Suppressor macrophage treated with lipopolysaccharide for 1 hour (primary cell): ENCODE measurements at places on chromosomes 1 and 21.

GRCh38 chr1:90132306-90132705, 137.4 kb downstream of the ZNF326 start:
- DNase-seq, result no peak

DNA sequence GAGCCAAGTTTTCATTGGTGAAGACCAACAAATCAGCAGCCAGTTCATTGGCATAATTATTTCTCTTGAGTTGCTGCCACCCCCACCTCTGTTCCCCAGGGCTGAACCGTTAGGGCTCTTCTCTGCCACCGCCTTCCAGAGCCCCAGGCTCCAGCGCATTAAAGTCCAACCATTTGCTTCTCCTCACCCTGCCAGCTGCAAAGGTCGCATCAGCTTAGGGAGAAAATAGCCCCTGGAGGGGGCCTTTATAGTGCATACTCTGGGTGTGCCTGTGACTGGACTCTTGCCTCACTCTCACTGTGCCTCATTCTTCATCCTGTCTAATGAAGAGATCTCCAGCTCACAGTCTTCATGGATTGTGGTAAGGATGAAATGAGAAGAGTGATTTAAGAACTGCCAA, 50.4 kb downstream of the KDM1A start:
- DNase-seq, result no peak

GRCh38 chr1:98661544-98662355, at the start of gene SNX7:
Gene SNX7, plus strand, starts transcription at chr1:98661721. Its CDS starts 11 bp downstream, at chr1:98661732.
- DNase-seq, result peak; percentile 36

DNA sequence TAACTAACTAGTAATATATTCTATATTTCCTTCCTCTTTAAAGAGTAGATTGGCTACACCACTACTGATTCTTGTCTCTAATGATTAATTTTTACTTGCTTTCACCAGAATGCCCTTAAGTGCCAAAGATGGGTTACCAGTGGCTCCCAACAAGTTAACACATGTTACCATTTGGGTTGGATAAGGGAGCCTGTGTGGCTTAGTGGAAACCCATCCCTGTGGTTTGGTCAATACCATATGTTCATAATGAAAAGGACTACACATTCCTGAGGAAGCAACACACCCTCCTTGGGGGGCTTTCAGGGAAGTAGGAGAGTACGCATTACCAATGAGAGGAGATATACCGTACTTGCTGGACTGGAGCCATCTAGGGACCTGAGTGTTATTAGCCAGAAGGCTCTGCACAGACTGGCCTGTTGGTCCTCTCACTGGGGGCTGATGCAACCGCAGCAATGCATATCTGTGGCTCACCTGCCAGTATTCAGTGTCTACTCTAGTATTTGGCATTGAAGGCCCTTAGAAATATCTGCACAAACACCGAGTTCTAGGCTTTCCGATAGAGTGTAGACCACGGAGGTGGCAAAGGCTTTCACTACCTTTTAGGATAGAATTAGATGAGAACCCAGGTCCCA, 29.3 kb upstream of the PLXNA2 start:
- no peak for DNase-seq

- peak; percentile 25 for DNase-seq
These were observed 16.6 kb downstream of the LDLRAP1 start for GRCh38 chr1:25560001-25560400.

- DNase-seq, result no peak
These were observed 636.5 kb downstream of the LMO4 start for GRCh38 chr1:87965193-87965592.

DNA sequence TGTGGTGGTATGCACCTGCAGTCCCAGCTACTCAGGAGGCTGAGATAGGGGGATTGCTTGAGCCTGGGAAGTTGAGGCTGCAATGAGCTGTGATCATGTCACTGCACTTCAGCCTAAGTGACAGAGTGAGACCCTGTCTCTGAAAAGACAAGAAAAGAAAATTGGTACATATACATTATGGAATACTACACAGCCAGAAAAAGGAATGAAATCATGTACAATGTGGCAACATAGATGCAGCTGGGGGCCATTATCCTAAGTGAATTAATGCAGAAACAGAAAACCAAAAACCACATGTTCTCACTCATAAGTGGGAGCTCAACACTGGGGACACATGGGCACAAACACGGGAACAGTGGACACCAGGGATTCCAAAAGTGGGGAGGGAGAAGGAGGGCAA, 7.1 kb upstream of the CFAP107 start:
- DNase-seq, result no peak

GRCh38 chr1:248894837-248895236, 11.2 kb upstream of the PGBD2 start:
- DNase-seq, result no peak

GRCh38 chr1:226990133-226990716, 50.1 kb downstream of the COQ8A start:
- DNase-seq, result peak; percentile 23

DNA sequence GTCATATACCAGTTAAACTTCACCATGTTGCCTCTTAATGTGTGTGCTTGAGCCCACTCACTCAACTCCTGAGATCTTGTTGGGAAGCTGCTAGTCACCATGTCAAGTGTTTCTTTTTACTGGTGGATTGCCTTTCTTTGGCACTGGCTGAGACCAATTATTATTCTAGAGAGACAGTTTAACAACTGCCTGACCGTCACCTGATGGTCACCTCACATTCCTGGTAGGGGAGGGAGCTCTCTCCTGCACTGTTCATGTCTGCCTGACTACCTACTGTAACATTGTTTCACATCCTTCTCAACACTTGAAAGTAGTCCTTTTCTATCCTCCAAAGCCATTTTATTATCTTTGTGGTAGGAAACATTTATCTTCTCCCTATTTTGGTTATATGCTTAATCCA, 172.3 kb downstream of the RWDD3 start:
- DNase-seq, result no peak

- DNase-seq, result no peak
These were observed 231.9 kb downstream of the PTPRU start for GRCh38 chr1:29467989-29468900.

DNA sequence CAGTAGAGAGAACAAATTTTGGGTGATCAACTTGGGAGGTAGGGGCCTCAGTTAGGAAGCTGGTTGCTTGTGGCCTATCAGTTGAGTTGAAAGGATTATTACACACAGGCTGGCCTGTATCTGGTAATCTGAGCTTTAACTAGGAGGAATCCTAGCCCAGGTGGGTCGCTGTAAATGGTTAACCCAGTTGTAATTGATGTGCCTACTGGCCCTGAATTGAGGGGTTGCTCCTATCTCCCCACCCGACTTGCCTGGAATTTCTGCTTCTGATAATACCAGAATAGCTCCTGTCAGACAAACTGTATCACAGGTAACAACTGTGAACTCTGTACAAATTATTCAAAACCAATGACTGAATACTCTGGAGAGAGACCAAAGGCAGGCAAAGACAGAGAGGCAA, 210.4 kb upstream of the RUNX1 start:
- DNase-seq, result no peak

DNA sequence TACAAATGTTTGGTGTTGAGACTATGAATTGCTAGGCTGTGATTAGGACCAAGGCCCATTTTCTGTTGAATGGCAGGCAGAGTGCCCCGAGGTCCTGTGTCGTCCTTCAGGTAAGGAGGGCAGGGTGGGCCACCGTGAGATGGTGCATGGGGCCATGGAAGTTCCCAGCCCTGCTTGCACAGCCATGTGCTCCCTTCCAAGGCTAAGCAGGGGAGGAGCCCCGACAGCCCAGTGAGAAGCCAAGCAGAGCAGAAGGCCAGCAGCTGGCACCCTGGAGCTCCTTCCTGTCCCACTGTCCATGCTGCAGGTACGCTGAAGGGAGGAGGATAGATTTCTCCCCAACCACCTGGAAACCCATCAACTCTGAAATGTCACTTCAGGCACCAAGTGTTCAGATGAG, 8.2 kb upstream of the NUAK2 start:
- no peak for DNase-seq

DNA sequence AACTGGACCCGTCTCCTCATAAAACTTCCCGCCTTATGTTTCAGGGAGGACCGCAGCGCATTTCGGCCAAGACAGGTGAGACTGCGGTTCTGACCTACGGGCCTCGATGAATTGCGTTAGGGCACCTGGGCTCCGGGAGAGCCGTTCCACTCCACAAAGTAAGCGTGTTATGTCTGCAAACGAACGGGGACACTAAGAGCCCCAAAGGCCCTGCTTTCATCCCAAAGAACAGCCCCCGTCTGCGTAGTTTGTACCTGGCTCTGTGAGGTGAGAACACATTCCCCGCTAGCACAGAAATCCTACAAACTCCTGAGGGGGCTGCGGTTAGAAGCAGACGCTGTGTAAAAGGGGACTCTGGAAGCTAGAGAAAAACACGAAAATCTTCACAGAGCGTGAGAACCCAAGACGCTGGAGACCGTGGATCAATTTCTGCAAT, 41.6 kb upstream of the PPIAL4F start:
- no peak for DNase-seq

GRCh38 chr21:35190201-35190701, 141.1 kb upstream of the RUNX1 start:
- no peak for DNase-seq

DNA sequence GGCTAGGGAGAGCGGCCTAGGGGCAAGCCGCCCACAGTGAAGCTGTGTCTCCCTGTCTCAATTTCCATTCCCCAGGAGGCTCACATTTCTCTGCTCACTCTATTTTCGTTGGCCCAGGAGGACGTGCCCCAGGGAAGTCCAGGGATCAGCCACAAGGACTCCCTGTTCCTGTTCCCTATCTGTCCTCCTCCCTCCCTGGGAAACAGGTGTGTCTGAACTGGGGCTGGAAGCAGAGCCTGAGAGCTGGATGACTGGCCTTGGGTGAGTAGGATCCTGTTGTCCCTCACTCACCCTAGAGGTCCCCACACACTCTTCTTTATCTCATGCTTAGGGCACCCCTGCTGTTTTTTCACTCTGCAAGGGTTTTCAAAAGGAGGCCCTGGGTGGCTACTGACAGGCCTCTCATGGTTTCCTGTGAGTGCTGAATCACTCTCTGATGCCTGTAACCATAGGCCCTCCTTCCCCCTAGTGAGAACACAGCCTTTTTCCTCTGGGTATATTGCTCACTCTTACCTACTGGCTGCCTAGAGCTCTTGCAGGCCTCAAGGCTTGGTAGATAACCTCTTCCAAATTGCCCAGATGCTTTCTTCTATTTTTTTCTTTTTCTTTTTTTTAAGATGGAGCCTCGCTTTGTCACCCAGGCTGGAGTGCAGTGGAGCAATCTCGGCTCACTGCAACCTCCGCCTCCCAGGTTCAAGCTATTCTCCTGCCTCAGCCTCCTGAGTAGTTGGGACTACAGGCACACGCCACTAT, 3.3 kb upstream of the UTP11 start:
- peak; percentile 59 for DNase-seq

DNA sequence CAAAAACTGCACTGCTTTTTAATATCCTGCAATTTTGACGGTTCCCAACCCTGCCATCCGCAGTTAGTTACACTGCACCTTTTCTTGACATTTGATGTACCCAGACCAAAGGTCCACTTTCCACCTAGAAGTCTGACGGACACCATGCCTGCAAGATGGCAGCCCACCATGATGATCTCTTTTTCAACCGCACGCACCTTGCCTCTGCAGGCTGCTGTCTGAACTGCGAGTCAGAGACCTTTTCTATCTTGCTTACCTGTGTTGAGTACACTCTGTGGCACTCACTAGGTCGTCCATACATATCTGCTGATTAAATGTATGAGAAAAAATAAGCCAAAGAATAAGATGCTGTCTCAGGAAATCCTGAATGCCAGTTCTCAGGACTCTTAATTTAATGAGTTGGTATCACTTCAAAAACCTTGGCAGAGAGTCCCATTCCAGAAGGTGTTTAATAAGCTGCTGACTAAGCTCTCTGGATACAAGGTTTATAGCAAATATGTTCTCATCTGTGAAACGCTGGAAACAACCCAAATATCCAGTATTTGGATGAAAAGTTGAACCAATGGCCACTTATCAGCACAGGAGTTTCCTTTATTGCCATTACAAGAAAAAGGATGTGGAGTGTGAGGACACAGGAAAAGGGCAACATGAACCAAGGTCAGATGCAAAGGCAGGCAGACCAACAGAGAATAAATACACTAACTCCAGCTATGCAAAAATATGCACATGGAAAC, 37.9 kb downstream of the GNG12 start:
- DNase-seq, result no peak

DNA sequence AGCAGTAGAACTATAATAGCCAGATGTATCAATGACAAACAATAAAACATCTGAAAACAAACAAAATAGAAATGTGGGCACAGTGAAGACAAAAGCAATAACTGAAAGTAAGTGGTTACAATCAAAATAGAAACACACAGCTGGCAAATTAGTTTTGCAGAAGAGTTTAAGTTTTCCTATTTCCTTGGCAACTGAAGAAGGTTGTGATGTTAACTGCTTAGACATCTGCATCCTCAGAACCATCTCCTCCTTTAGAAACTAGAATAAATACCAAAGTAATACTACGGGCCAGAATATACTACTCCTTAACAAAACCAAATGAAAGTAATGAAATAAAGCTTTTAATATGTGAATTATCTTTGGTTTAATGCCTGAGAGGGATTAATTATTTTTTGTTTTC, 605.5 kb downstream of the LTN1 start:
- DNase-seq, result no peak

DNA sequence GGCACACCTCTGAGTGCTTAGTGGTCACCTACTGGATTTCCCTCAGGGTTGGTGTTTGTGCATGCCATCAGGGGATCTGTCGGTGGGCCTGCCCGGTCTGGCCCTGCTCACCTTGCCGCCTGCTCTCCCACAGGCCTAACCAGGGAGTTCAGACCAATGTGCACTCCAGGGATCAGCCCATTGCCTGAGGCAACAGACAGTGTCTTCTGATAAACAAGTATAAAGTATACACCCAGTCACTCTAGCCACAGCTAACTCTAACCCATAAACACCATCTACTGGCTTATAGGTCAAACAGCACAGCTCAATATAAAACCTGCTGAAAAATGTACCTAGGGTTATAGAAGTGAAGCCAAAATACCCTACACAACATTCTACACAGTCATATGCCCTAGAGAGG, 1300.0 kb downstream of the PLA2G4A start:
- no peak for DNase-seq

- no peak for DNase-seq
These were observed 71.9 kb downstream of the SCCPDH start for GRCh38 chr1:246795906-246796694.

- DNase-seq, result no peak
These were observed 36.8 kb downstream of the CLCA1 start for GRCh38 chr1:86505564-86505902.

GRCh38 chr1:67629370-67630075, 55.5 kb upstream of the GADD45A start:
- no peak for DNase-seq

- DNase-seq, result no peak
These were observed 21.7 kb upstream of the LAMC2 start for GRCh38 chr1:183164340-183164739.

DNA sequence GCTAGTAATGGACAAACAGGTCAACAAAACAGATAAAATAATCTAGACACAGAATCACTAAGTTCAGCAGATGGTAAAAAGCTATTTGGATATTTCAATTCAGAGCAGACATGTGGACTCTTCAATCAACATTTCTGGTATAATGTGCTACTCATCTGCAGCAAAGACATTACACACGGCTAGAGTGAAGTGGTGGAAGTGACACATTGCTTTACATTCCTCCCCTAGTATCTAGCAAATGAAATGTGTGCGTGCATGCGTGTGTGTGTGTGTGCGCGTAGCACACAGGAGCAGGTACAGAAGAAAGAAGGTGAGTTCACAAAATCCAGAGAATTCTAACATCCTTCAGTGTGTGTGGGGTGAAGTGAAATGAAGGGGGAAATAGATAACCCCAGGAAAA, 8.3 kb downstream of the AHCTF1 start:
- DNase-seq, result no peak

GRCh38 chr1:76138217-76138616, 63.7 kb downstream of the ST6GALNAC3 start:
- no peak for DNase-seq

- DNase-seq, result no peak
These were observed 47.8 kb upstream of the CCDC190 start for GRCh38 chr1:162908780-162909179.

GRCh38 chr1:174676856-174677255, 229.1 kb downstream of the GPR52 start:
- DNase-seq, result no peak
